ENCODE measurements at places on chromosomes 4 and X.

- DNase-seq = peak; percentile 8
These were observed 260.6 kb upstream of the DIAPH2 start for GRCh38 chrX:96424007-96424406.

DNA sequence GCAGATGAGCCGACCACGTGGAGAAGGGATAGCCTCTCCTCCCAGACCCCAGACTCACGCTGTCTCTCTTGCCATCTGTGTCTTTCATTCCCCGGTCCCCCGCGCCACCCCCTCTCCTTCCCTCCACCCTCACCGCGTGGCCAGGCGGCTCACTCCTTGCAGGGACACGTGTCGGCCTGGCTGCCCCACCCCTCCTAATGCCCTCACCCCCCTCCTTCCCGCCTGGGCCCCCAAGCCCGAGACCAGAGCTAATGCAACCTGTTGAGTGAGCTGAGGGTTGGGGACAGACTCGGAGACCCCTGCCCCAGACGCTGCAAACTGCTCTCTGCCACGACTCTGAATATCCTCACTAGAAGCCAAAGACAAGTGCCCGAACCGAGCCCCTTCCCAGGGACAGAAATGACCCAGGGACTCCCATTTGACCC, 1.8 kb downstream of the SLC38A5 start:
- peak; percentile 45 for DNase-seq

- DNase-seq = peak; percentile 11
These were observed 15.7 kb downstream of the OFD1 start for GRCh38 chrX:13750204-13750603.

- DNase-seq = no peak
These were observed 73.2 kb downstream of the SORBS2 start for GRCh38 chr4:185738820-185739219.

- peak; percentile 25 for DNase-seq
These were observed 62.5 kb upstream of the GPR174 start for GRCh38 chrX:79081895-79082512.

- DNase-seq = no peak
These were observed 47.9 kb upstream of the ITM2A start for GRCh38 chrX:79415056-79415455.

DNA sequence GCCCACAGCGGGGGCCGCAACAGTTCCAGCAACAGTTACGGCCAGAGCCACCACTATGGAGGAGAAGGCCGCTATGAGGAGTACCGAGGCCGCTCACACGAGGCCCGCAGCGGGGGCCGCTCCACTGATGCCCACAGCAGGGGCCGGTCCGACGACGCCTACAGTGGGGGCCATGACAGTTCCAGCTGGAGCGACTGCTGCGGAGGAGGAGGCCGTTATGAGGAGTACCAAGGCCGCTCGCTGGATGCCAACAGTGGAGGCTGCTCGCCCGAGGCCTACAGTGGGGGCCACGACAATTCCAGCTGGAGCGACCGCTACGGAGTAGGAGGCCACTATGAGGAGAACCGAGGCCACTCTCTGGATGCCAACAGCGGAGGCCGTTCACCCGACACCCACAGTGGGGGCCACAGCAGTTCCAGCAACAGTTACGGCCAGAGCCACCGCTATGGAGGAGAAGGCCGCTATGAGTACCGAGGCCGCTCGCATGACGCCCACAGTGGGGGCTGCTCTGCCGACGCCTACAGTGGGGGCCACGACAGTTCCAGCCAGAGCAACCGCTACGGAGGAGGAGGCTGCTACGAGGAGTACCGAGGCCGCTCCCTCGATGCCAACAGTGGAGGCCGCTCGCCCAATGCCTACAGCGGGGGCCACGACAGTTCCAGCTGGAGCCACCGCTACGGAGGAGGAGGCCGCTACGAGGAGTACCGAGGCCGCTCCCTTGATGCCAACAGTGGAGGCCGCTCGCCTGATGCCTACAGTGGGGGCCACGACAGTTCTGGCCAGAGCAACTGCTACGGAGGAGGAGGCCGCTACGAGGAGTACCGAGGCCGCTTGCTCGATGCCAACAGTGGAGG, 1.7 kb downstream of the RBMXL3 start:
- DNase-seq = no peak

DNA sequence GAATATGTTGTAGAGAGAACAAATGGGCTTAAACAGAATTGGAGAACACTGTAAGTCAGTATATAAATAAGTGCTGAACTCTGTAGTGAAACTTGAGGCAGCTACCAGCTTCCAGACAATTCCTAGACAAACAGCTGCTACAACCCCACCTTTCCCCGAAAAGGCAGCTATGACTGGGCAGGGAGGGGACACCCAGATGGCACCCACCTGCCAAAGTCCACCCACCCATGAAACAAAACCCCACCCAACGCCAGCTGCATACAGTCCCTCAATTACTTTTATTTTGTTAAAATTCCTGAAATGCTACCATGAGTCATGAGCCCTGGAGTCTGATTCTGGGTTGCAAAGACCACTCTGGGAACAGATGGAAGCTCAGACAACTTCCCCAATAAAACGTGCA, 24.4 kb downstream of the RELL1 start:
- DNase-seq = peak; percentile 57

DNA sequence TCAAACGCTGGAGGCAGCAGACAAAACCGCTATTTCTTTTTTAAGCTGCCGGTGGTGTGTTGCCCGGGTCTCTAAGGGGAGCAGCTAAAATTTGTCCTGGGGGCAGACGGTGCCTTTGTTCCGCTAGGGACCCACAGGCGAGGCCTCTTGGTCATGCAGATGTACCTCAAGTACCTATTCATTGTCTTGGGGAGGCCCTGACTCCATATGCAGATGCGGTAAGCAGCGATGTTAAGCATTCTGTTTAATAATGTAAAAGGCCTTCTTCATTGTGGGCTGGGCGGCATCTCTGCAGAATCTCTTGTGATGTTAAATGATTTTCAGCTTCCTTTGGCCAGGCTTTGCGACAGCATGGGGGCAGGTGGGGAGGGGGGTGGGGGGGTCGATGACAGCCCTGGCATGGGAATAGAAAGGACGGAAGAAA, 98.9 kb upstream of the PJA1 start:
- no peak for DNase-seq

GRCh38 chrX:63652086-63652765, 132.8 kb downstream of the ARHGEF9 start:
- peak; percentile 8 for DNase-seq

- peak; percentile 45 for DNase-seq
These were observed 10.7 kb downstream of the KLHL8 start for GRCh38 chr4:87209696-87210095.

DNA sequence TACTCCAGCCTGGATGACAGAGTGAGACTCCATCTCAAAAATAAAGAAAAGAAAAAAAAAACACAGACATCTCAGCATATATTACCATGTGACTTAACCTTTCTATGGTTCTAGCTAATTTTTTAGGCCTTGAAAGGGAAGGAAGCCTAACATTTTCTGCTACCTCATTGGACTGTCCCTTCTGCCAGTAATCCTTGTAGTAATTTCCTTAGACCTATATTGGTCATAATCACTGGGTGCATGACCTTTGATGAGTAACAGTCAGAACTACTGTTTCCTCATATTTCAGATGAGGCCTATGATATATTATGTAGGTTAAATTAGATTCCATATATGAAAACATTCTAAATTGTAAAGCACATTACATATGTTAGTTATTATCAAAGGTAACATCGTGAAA, 9.6 kb downstream of the XIAP start:
- DNase-seq = no peak

- no peak for DNase-seq
These were observed 151.1 kb upstream of the BCOR start for GRCh38 chrX:40248822-40249221.

- DNase-seq = no peak
These were observed 3.9 kb downstream of the ARL13A start for GRCh38 chrX:100973411-100973810.

- DNase-seq = no peak
These were observed 262.1 kb downstream of the NKX6-1 start for GRCh38 chr4:84237008-84237407.

GRCh38 chr4:116005037-116005805, 891.8 kb upstream of the NDST4 start:
- DNase-seq = no peak

DNA sequence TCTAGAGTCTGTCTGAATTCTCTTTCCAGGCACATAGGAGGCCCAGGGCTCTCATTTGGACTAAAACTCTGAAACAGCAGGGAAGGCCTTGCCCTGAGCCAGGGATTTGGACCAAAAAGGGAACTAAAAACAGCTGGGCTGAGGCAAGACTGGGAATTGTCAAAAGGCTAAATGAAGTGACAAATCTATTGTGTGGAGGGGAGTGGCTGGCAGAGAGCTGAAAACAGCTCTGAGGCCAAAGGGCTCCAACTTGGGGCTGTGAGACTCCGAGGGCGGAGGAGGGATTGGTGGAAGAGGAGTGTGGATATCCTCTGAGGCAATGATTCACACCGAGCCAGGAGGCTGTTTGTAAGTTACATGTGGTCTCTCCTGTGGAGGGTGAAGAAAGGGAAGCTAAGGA, 63.2 kb downstream of the PHEX start:
- DNase-seq = peak; percentile 60

GRCh38 chr4:90254357-90254756, 127.2 kb downstream of the CCSER1 start:
- no peak for DNase-seq

- no peak for DNase-seq
These were observed 45.4 kb upstream of the TRPC5OS start for GRCh38 chrX:111830571-111830970.

DNA sequence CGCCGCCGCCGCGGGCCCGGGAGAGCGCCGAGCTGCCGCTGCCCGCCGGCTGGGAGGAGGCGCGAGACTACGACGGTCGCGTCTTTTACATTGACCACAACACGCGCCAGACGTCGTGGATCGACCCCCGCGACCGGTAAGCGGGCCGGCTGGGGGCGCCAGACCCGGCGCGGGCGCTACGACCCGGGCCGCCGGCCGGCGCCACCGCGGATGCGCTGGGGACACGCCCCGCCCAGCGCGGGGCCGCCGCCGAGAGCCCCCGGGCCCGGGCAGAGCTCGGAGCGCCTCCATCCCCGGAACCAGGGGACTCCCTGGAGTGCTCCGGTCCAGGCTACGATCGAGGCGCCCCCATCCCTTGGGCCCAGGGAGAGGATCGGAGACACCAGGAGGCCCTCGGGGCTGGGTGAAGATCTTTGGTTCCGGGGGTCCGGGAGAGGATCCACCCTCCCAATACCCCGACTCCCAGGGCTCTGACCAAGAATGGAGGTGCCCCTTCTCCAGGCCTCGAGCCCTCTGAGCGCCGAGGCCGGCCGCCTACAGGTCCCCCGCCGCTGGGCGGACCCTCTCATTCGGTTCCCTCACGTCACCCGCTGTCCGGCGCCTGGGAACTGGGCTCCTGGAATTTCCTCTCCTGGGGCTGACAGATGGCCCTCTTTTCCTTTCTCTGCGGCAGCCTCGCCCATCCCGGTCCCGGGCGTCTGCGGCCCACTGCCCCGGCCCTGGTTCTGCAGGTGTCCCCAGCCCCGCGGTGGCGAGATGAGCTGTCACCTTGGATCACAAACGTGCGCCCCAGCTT, 48.8 kb downstream of the CLDN34 start:
- no peak for DNase-seq
